ENCODE measurements at places on chromosomes 16 and 17.
A peak's percentile ranks its signal among the peaks of the same experiment; 100 is the strongest.

DNA sequence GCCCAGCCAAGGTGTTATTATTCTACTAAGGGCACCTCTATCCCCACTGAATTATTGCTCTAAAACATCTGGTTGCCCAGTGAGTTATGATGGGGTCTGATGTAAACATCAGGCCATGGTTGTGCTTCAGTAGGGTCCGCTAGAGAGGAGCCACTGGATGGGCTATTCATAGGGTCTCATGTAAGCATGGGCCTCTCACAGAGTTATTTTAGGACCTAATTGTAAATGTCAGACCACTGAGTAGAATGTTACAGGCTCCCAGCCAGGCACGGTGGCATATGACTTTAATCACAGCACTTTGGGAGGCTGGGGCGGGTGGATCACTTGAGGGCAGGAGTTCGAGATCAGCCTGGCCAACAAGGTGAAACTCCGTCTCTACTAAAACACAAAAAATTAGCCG lies 5.3 kb downstream of the RAPGEFL1 start:
- no peak for DNase-seq

DNA sequence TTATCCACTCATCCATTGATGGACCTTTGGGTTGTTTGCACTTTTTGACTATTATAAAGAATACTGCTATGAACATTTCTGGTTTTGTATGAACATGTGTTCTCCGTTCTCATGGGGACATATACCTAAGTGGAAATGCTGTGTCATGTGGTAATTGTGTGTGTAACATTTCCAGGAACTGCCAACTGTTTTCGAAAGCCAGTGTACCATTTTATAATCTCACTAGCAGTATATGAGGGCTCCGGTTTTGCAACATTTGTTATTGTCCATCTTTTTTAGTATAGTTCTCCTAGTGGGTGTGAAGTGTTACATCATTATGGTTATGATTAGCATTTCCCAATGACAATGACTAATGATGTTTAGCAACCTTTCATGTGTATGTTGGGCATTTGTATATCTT lies 5.1 kb upstream of the TRIM25 start:
- no peak for DNase-seq

GRCh38 chr17:47704736-47705135 lies 10.8 kb downstream of the TBKBP1 start:
- DNase-seq, result no peak

DNA sequence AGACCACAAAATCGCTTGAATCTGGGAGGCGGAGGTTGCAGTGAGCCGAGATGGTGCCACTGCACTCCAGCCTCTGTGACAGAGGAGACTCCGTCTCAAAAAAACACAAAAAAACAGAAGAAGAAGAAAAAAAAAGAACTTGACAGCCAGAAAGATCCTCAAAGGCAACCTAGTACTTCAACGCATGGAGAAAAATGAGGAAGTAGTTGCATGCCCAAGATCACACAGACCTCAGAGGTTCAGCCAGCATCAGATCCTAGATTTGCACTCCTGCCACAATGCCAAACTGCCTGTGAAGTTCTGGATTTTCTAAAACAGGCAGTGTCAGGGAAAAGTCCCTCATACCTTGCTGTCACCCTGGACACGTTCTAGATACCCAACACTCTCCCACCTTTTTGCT lies 1.5 kb downstream of the ATPAF2 start:
- no peak for DNase-seq

DNA sequence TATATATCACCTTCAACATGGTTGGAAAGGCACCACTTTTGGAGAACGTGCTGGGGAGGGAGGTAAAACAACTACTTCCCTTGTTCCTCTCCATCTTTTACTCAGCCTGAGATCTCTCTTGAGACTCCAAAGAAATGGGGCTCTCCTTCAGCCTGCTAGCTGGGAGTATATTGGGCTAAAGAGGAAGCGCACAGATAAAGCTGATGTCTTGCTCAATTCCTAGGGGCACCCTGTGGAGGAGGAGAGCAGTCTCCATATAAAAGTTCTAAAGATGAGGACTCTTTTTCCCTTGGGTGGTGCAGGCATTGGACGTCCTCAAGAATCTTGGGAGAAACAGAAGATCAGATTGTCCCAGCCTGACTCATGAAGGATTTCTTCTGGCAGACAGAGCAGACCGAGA lies 4.6 kb upstream of the ETV4 start:
- DNase-seq, result no peak

- no peak for DNase-seq
Observed at GRCh38 chr17:28177351-28177750, 134.9 kb downstream of the NLK start.

DNA sequence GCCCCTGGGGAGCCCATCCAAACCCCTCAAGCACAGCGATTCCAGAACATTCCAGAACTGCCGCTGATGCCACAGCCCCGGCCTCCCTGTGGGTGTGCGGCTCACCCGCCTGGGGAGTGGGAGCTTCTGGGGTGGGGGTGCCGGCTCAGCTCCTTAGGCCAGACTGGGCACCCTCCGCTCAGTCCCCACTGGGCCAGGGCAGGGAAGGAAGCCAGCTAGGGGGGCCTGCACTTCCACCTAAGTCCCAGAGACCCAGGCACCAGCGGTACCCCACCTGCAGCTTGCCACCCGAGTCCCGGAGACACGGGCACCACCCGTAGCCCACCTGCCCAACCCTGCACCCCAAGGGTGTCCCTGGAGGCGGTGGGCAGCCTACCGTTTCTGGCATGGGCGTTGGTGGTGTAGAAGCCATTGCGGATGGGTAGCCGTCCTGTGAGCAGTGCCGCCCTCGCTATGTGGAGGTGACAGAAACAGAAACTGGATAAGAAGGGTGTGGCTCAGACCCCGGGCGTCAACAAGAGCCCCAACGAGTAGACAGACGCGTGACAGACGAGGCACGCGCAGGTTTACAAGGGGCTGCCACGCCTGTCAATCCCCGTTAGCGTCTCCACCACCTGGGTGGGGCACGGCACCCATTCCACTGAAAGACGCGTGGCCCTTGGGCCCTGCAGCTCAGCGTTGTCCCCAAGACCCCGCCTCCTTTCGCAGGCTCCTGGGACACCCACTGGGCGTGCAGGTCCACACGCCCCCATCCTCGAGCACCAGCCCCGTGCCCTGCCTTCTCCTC lies 15.0 kb downstream of the GALNS start:
- no peak for DNase-seq

DNA sequence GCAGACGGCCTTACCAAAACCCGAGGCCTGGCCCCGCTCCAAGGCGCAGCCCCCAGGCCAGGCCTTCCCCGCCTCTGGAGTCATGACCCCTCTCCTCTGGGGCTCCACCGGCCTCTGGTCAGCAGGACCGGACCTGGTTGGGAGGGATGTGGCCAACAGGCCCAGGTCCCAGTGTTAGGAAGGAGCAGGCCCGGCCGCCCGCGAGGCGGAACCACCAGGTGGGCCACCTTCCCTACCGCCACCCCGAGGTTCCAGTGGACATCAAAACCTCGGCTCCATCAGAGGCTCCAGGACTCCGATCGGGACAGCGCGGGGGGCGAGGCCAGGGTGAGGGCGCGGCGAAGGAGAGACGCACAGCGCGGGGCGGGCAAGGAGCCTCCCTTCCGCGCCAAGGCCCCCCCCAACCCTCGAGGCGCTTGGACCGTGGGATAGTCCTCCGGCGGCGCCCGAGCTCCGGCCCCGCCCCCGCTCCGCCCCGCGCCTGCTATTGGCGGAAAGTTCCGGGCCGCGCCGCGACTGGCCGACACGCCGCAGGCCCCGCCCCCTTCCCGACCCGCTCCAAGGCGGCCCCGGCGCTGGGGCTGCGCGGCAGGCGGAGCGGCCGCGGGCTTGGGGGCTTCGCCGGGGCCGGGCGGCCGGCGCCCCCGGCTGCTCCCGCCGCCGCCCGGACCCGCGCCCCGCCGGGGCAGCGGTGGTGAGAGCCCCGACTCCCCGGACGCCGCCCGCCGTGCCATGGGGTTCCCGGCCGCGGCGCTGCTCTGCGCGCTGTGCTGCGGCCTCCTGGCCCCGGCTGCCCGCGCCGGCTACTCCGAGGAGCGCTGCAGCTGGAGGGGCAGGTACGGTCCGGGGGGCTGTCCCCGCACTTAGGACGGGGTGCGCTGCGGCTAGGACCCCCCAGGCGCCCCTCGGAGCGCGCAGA lies at the start of gene METRN:
Gene METRN, plus strand, starts transcription at position 561 of the 919 bp plus-strand sequence. Its CDS starts 172 bp downstream, at position 733.
- DNase-seq, result peak; percentile 82

DNA sequence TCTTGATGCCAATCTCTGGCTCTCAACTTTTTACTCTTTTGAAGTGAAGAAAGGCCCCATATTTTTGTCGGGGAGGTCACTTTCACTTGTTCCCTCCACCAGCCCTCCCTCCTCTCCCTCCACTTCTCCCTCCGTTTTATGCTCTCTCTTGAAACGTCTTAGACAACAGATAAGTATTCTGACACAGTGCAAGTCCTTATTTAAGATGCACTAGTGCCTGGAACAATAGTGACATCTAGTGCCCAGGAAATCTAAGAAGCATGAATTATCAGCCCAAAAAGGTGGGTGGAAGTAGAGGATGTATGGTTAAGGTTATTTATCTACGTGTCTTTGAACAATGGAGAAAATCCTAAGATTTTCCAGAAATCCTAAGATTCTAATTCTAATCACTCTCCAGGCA lies 17.9 kb downstream of the PSME3IP1 start:
- peak; percentile 30 for DNase-seq

DNA sequence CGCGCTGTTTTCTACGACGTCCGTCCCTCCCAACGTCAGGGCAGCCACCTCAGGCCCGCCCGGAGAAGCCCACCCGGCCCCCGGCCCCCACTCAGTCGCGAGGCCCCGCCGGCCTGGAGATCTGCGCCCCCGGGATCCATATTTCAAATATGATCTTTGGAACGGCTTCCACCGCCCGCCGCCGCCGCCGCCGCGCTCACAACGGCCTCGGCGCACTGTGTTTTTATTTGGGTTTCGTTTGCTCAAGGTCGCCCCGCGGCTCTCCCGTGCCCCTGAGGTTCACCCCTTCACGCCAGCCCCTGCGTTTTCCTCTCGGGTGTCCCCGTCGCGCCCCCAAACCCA lies 4.2 kb upstream of the CBX4 start:
- no peak for DNase-seq

DNA sequence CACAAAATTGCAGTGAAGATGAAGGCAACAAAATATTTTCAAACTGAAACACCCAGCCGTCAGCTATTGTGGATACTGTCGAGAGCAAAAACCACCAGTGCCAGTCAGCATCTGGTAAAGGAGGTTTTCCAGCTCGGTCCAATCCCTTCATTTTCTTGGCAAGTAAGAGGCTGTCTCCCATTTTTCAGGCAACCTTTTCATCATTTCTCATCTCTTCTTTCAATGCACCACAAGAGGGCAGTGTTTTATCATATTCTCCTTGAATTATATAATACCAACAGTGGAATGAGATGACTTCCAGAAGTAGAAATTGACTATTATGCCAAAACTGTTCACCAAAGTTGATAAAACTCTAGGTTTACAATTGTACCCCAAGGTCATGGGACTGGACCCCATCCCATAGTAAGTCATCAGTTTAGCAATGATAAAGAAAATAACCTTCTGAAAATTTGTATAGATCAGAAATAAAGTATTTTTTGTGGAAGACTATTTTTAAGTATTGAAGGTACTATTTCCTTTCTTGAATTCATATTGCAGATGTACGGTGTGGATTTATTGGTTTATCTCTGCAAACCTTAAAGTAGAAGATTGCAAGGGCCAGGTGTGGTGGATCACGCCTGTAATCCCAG lies 16.8 kb downstream of the NQO1 start:
- DNase-seq, result peak; percentile 54

- DNase-seq, result no peak
Observed at GRCh38 chr17:11418342-11418741, 177.3 kb downstream of the SHISA6 start.

GRCh38 chr17:14123619-14124278 lies 54.4 kb downstream of the COX10 start:
- no peak for DNase-seq

DNA sequence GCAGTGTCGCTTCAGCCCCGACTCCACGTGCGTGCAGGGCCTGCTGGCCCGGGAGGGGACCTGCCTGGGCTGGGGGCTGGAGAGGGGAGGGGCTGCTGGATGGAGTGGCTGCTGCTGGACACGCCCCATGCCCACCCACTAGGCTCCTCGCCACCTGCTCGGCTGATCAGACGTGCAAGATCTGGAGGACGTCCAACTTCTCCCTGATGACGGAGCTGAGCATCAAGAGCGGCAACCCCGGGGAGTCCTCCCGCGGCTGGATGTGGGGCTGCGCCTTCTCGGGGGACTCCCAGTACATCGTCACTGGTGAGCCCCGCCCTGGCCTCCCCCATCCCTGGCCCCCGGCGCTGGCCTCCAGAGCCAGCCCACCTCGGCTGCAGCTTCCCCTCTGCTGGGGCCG lies 2.4 kb downstream of the BRICD5 start:
- DNase-seq, result no peak

DNA sequence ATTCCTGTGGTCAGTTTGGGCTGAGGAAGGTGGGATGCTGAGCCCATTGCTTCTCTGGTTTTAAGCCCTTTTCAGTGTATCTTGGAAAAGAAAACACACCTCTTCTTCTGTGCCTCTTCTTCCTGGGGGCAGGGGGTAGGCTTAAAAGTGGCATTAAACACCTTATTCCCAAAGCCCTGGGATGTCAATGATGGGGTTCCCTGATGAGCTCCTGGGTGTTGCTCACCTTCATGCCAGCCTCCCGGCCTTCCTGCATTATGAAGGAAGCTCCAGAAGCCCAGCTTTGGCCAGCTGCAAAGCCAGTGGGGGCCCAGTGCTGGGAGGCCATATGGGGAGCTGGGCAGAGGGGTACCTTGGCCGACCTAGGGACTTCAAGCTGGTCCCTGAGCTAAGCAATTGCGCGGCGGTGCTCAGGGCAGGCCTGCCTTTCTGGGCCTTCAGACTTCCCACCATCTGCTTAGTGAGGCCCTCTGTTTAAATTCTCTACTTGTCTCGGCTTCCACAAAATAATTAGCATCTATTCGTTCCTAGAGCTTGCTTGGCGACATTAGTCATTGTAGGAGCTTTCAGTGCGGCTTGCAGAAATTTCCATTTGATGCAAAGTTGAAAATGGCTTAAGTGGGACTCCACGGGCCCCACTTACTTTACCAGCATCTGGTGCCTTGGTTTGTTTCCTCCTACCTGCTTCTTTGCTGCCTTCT lies 121.7 kb upstream of the NLRP1 start:
- no peak for DNase-seq

DNA sequence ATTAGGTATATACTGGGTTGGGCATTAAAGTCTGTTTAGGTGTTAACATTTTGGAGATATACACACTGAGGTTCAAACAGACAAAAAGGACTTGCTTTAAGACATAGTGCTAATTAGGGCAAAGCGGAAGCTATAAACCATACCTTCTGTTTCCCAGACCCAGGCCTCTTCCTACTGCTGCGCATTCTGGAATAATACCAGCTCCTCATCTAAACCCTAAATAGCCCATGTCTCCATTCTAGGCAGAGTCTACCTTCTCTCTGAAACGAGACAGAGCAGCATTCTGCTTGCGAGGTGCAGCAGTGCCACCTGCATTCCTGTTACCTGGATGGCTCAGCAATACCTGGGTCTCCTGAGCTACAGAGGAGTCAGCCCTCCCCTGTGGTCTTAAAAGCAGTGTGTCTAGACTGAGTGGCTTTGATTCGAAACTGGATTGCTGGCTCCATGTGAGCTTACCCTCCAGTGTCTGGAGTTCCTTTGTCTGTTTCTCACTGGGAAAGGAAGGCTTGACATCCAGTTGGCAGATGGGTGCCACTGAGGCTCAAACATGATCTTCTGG lies 6.4 kb downstream of the YPEL2 start:
- DNase-seq, result no peak

GRCh38 chr16:29007730-29008593 lies 23.1 kb downstream of the LAT start:
- DNase-seq, result no peak
